ENCODE measurements at places on chromosomes 6 and 20. TPM values are rescaled to one million over a fixed set of nuclear protein-coding genes. Genes with fewer than 3 reads are reported as not detected.

Gene RCAN2
- 2.0 TPM for total RNA-seq

Gene HS3ST5
- not detected for total RNA-seq

Gene RIPPLY2
- 0.74 TPM for total RNA-seq

Gene C20orf144
- total RNA-seq, result 0.84 TPM

Gene HLA-G
- total RNA-seq, result not detected

Gene KCNK16
- total RNA-seq, result not detected

Gene SLC22A2
- total RNA-seq, result not detected

Gene NOX3
- total RNA-seq, result not detected

Gene MCM3
- total RNA-seq, result 87.3 TPM

Gene CDH4
- total RNA-seq, result 10.8 TPM

Gene COL12A1
- 152 TPM for total RNA-seq

Gene PNLDC1
- not detected for total RNA-seq

Gene SRSF12
- 0.34 TPM for total RNA-seq

Gene SYCP2
- total RNA-seq, result under 0.01 TPM

Gene MYH7B
- 0.15 TPM for total RNA-seq

Gene ZSCAN23
- total RNA-seq, result 1.5 TPM

Gene PDYN
- not detected for total RNA-seq

Gene OR2H1
- not detected for total RNA-seq

Gene RSPH3
- total RNA-seq, result 2.1 TPM

Gene SLC22A16
- 0.17 TPM for total RNA-seq

Gene KHDRBS2
- total RNA-seq, result not detected

Gene PPARD
- 36.3 TPM for total RNA-seq

Gene ZC2HC1B
- total RNA-seq, result not detected

Gene OR2J3
- total RNA-seq, result not detected

Gene MPIG6B
- total RNA-seq, result not detected

Gene GPR6
- not detected for total RNA-seq

Gene HLA-DPA1
- total RNA-seq, result not detected

Gene POPDC3
- 7.7 TPM for total RNA-seq

Gene IL17A
- not detected for total RNA-seq

Gene FANCE
- total RNA-seq, result 13.7 TPM
